AG20443 (cell line): ENCODE measurements at places on chromosomes 12 and 14.

- peak; percentile 26 for DNase-seq
Observed at GRCh38 chr12:93563807-93564538, 8.5 kb upstream of the SOCS2 start.

- no peak for DNase-seq
Observed at GRCh38 chr12:3016191-3016590, 57.0 kb downstream of the TEAD4 start.

GRCh38 chr12:72442217-72442616 lies 170.0 kb downstream of the TRHDE start:
- no peak for DNase-seq

- DNase-seq, result no peak
Observed at GRCh38 chr14:105483300-105484068, 3.2 kb upstream of the CRIP1 start.

DNA sequence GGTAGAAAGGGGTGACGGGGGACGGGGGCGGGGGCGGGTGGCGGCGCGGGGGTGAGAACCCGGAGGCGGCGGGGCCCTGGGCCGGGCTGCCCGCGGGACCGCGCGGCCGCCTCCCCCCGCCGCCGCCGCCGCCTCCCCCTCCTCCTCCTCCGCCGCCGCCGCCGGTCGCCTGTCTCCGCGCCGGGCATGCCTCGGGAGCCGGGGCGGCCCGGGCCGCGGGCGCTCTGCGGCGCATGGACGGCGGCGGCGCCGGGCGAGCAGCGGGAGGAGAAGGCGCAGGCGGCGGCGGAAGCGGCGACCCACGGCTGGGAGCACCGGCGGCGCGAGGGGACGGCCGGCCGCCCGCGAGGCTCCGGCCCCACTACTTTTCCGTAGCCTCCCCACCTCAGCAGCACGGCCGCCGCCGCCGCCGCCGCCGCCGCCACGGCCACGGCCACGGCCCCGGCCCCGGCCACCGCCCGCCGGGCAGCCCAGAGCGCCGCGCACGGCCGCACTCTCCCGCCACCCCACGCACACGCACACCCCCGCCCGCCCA lies at the start of gene NPAS3:
Gene NPAS3 (plus strand): TSS at position 161 of the 535 bp plus-strand sequence.
- peak; percentile 53 for DNase-seq

DNA sequence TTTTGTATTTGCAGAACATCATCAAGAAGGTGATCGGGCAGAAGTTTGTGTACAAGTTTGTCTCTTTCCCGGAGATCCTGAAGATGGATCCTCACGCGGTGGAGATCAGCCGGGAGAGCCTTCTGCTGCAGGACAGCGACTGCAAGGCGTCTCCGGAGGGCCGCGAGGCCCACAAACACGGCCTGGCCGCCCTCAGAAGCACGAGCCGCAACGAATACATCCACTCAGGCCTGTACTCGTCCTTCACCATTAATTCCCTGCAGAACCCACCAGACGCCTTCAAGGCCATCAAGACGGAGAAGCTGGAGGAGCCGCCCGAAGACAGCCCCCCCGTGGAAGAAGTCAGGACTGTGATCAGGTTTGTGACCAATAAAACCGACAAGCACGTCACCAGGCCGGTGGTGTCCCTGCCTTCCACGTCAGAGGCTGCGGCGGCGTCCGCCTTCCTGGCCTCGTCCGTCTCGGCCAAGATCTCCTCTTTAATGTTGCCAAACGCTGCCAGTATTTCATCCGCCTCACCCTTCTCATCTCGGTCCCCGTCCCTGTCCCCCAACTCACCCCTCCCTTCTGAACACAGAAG lies 52.8 kb downstream of the ELK3 start:
- DNase-seq, result no peak

DNA sequence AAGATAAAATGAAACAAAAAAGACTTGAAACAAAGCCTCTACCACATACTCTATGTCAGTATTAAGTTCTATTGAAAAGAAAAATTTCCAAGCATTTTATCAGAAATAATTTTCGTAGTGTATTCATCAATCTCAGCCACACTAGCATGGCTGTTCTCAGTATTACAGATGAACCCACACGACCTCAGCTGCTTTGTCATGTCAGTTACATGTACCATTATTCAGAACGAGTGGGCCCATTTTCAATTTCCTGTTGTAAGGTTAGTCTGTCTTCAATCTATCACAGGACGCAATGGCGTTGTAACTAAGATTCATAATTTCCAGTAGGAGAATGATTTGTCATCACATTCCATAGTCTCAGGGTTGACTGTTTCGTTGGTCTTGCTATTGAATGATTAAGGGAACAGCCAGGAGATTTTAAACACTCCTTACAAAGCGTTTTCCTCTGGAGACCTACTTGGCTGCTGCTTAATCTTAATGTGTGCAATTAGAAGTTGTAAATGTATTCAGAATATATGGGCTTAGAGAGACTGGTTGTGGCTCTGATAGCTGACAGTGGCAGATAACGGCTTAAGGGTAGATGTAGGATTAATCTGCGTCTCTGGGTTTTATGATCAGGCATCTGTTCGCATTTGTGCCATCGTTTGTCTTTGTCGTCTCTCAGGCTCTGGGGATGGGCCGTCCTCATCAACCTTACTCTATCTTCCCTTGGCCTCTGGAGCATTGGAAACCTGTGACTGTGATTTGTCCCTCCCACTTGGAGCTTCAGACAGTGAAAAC lies 65.4 kb downstream of the GLT1D1 start:
- no peak for DNase-seq

GRCh38 chr14:24164518-24164991 lies 3.5 kb downstream of the IRF9 start:
- no peak for DNase-seq

DNA sequence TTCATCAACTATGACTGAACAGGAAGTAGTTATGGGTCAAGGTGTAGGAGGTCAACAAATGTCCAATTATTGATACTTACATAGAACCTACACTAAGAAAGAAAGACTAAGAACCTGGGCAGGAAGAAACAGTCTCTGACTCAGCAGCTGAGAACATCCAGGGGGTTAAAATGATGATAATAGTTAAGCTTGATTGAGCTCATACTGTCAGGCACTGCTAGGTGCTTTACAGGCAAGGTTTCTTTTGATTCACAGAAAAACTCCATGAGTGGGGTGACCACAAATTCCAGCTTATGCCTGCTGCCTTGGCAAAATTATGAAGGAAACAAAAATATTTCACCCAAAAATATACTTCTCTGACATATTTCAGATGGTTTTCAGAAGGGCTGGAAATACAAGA lies 75.0 kb downstream of the ACADS start:
- DNase-seq, result no peak

- DNase-seq, result no peak
Observed at GRCh38 chr14:86402545-86402944, 872.6 kb downstream of the FLRT2 start.

GRCh38 chr14:69842686-69843420 lies 36.4 kb upstream of the SMOC1 start:
- DNase-seq, result no peak

GRCh38 chr12:20125276-20125798 lies 243.0 kb upstream of the PDE3A start:
- no peak for DNase-seq

DNA sequence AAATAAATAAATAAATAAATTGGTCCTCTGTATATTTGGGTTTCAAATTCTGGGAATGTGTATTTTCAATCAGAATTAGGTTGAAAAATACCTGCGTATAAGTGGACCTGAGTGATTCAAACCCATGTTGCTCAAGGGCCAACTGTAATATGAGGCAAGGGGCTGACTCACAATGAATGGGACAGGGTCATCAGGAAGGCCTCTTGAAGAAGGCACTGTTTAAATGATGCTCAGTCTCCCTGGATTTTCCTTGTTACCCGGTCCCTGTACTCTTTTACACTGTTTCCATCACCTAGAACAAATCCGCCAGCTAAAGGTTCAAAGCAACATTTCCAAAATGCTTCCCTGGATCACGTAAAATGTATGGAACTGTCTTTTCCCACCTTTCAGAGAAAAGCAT lies 3.8 kb downstream of the PSMB5 start:
- no peak for DNase-seq

DNA sequence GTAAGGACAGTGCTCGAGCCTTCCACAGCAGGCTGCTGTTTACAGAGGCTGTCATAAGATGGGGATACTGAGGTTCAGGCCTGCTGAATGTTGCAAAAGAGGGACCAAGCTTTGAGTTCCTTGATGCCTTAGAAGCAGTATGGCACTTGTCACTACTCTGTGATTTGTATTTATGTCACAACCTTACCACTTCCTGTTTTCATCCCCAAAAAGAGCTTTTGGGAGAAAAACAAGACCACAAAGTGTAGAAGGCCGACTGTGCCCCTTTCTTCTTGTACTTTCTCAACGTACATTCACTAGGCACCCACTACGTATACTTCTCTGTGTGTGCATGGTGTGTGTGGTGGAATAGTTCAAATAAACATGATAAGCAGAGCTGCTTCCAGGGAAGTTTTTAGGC lies 90.1 kb downstream of the DRAM1 start:
- no peak for DNase-seq

DNA sequence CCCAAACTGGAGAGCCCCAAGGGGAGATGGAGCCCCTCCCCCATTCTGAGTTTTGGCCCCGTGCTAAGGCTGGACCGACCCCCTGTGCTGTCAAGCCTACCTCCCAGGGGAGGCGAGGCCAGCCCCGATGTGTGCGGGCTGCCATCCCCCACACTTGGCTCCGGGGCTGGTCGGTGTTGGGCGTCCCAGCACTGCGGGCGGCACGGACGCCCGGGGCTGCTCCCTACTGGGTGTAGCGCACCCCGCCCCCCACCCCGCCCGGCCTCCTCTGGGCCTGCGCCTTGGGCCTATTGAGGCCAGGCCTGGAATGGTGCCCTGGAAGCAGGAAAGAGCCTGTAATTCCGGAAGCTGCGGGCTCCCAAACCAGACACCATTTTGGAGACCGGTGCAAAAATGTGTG lies 2.6 kb downstream of the DCAF4 start:
- no peak for DNase-seq

DNA sequence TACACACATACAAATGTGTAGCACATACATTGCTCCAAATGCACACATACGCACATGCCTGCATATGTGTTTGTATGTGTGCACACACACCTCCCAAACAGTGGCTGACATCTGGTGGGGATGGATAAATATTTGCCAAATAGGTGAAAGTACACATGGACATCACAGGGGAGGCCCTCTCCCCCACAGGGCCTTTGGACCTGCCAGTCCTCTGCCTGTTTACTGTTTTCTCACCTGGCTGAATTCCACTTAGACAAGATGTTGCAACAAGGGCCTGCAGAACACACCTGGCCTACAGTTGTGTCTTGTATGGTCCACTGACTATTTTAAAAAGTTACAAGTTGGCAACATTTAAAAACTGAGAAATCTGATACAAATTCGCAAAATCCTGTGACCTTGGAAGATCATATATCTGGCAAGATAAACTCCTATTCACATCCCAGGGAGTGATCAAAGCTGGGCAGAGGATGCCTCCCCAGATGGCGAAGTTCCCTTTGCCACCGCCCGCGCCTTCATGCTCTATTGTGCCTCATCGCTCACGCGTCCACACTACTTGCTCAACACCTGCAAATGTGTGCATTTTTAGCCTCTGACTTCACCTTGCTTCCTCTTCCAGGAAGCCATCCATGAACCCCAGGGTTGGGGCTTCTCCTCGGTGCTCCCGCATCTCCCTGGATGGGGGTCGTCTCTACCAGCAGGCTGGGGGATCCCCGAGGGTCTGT lies 118.4 kb upstream of the FZD10 start:
- no peak for DNase-seq

GRCh38 chr14:93974833-93975232 lies 1.5 kb downstream of the ASB2 start:
- DNase-seq, result no peak

DNA sequence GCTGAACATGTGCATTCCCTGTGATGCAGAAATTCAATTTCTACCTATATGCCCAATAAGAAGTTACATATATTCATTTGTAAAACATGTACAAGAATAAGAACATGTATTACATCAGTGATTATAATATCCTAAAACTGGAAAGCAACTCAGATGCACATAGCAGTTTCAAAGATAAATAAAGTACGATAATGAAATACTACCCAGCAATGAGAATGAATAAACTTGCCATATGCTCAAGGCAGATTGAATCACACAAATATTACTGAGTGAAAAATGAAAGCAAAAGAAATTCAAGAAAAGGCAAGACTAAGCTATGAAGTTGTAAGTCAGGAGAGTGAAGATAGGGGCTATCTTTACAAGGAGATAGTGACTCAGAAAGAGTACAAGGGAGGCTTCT lies 345.3 kb upstream of the OR4E1 start:
- no peak for DNase-seq

- DNase-seq, result no peak
Observed at GRCh38 chr14:60215127-60215444, 33.9 kb upstream of the PPM1A start.

DNA sequence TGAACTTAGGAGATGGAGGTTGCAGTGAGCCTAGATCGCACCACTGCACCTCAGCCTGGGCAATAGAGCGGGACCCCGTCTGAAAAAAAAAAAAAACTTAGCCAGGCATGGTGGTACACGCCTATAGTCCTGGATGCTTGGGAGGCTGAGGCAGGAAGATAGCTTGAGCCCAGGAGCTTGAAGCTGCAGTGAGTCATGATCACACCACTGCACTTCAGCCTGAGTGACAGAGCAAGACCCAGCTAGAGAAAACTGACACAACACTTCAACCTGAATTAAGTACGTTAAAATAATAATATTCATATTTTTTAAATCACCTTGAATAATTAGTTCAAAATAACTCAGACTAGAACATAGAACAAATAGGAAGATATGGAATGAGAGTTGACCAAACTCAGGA lies 5.7 kb upstream of the CATSPERB start:
- DNase-seq, result no peak

DNA sequence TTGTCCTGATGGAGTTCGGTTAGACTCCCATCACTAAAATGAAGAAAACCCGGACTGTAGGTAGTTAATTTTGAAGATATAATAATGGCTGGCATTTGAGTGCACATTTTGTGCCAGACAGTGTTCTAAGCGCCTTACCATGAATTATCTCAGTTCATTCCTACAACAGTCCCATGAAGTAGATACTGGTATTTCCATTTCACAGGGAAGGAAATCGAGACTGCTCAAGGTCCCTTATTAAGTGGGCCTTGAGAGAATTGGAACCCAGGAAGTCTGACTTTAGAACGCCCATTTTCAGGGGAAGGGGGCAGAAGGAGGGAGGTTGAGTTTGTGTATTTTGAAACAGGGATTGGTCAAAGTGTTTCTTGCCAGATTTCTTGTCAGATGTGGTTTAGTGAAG lies 855 bp downstream of the MNAT1 start:
- DNase-seq, result no peak

DNA sequence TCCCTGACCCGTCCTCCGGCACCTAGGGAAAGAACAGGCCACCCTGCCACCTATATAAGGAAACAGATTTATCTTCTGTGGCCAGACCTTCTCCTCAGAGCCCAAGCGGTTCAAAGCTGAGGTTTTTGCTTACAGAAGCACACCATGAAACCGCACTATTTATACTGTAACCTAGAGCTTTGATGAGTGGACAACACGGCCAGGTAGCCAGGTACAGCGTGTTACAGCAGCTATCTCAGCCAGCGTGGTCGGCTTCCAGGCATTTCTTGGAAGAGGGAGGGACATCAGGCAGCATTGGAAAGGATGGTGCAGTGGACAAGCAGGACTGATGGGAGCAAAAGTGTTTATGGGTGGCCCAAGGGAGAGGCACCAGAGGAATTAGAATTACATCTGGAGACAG lies 34.4 kb downstream of the TTC7B start:
- DNase-seq, result no peak
